ENCODE measurements at places on chromosomes 3 and 15.

DNA sequence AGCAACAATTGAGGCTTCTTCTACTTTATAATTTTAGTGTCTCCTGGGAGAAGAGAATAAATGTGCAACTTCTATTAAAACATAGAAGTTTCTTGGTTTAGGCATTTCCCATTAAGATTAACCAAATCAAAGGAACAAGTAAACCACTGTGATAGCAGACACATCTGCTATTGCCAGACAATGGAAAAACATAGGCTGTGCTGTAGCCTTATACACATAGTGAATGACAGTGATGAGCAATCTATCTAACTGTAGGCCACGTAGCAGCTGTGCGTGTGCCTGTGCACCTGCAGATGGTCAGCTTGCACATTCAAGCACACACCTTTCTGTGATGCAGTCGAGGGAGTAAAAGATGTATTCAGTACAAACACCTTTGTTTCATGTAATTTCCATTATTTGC, 32.7 kb downstream of the GNB4 start:
- peak; percentile 2 for DNase-seq

GRCh38 chr3:126557761-126558160, 971 bp downstream of the C3orf22 start:
- DNase-seq, result no peak

DNA sequence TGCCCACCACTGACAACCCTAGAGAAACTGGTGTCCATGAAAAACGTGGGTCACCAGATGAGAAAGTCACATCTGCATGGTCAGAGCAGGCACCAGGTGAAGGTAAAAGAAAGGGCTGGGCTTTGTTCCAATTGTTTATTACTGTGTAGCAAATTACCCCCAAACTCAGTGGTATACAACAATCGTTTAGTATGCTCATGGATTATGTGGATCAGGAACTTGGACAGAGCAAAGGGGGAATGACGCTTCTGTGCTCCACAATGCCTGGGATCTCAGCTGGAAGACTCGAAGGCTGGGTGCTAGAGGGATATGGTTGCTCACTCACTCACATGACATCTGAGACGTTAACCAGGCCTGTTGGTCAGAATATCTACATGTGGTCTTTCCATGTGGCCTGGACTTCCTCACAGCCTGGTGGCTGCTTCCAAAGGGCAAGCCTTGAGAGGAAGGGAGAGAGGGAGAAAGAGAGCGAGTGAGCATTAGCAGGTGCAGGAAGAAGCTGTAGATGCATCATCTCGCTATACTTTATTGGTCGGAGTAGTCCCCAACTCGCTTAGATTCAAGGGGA, 44.9 kb downstream of the LPP start:
- no peak for DNase-seq

DNA sequence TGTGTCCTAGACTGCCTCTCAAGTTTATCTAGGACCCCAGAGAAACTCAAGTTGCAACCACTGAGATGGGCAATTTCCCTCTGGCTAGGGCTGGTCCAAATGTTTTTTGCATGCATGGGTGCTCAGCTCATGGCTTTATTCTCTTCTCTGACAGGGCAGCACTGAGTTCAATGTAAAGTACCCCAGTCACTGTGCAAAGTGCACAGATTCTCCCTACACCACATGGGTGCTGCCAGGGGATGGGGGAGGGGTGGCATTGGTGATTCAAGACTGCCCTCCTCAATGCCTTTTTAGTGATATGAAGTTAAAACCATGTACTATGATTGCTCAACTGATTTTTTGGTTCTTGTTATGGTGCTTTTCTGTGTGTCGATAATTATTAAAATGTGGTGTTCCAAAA, 14.8 kb upstream of the RAD51 start:
- DNase-seq, result no peak

- no peak for DNase-seq
Measured at GRCh38 chr3:196008929-196009328, 73.0 kb downstream of the TFRC start.

DNA sequence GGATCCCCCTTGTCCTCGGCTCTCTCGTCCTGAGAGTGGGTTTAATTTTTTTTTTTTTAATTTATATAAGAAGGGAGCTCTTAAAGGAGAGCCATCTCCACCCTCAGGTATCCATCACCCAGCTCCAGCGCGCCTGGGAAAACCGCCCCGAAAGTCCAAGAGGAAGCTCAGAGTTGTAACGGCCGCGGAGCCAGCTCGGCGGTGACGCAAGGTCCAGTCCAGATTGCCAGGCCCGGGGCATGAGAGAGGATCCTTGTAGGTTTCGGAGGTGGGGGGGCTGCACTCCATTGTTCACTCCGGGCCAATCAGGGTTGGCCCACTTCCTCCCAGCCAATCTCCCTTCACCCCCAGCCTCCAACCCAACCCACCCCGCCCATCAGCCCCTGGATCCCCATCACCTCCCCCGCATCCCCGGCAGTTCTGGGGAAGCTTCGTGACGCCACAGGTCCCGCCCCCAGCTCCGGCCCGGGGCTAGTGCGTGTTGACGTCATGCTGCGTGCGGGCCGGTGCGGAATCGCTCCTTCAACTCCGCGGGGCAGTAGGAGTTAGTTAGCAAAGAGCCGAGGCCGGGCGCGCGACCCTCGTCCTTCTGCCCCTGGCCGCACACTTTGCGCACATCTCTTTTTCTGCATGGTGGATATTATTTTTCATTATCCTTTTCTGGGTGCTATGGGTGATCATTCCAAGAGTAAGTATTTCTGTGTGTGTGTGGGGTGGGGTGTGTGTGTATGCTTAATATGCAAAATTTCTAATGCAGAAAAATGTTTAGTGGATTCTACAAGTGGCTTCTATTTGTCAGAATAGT, at the start of gene ISL2:
TSS of gene ISL2 (plus strand) at position 520 of the 805 bp plus-strand sequence. CDS start at position 631, 111 bp downstream.
- DNase-seq, result no peak

GRCh38 chr3:172038798-172039435, 461 bp upstream of the FNDC3B start:
- no peak for DNase-seq

DNA sequence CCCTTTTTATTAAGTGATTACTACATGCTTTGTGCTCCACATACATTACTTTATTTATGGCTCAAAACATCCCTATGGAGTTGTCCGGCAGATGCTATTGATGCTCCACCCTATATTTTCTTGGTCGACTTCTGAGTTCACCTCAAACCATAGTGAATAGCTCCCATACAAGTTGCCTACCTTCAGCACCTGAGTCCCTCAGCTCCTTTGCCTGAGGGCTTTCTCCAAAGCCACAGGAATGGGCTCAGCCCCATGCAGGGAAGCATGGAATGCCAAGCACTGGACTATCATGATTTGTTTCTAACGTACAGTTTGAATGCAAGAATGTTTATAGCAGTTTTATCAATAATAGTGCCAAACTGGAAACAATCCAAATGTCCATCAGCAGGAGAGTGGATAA, 124.8 kb upstream of the TNIK start:
- no peak for DNase-seq

DNA sequence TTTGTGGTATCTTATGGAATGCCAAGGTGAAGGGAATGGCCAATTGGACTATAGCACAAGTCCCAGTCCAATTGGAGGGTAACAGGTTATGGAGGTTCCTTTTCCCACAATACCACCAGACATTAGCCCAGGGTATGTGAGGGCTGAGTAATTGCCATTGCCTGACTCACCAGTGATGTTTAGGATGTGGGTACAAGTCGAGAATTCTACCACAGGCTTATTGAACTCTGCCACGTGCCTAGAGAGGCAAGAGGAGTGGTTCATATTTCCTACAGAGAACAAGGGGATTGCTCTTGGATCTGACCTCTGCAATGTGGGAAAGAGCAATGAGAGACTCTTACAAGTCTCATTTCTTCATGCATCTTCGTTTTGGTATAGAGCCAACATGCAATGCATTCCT, 85.0 kb upstream of the XCR1 start:
- no peak for DNase-seq

DNA sequence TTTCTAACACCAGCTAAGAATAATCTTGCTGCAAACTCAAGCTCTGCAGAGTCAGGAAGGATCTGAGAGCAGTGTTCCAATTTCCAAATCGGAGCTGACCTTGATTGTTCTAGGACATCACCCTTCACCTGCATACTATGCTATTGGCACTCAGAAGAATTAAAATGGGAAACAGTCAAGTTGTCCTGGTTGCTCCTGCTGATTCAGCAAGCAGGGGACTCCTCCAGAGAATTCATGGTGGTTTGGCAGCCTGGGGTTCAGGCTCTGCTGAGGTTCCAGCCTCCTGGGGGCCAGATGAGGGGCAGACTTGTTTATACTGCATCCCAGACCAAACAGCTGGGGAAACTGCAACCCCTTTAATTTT, 213.7 kb upstream of the ADAMTS9 start:
- no peak for DNase-seq

DNA sequence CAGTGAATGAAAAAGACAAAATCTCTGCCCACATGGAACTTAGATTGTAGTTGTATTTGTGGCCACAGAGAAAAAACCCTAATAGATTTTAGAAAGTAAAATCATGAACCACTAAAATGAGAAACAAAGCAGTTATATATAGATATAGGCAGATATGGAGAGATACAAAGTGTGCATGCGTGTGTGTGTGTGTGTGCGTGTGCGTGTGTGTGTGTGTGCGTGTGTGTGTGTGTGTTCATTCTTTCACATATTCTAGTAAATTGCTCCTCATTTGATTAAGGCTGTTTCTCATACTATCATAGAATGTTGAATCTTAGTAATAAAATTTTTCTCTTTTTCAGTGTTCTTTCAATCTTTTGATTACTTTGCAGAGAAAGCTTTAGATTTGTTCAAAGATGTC, 118.6 kb downstream of the DNAJB8 start:
- DNase-seq, result no peak

GRCh38 chr15:67267440-67267839, 12.9 kb downstream of the IQCH start:
- DNase-seq, result no peak

DNA sequence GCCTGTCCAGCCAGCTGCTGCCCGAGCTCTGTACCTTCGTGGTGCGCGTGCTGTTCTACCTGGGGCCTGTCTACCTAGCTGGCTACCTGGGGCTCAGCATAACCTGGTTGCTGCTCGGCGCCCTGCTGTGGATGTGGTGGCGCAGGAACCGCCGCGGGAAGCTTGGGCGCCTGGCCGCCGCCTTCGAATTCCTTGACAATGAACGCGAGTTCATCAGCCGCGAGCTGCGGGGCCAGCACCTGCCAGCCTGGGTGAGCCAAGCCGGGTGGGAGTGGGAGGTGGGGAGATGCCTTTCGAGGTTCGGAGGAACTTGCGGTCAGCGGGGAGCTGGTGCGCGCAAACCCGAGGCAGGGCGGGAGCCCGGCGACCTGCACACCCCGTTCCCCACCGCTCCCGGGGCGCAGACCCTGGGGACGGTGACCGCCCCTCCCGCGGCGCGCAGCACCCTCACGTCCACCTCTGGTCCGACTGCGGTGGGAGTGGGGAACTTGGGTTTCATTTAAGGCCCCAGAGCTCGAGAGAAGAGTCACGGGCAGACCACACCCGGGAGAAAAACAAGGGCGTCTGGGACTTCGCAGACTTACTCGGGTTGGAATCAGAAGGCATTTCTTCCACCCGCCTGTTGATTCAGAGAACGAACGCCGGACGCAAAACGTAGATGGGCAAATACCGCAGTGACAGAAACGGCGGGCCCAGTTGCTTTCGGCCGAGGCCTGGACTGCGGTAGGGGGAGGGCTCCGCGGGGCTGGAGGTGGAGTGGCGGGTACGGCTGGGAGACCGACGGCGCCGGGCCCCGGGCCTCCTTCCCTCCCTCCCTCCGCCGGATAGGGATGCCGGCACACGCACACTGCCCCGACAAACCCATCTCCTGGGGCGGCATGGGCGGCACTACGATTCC, 708 bp downstream of the ESYT3 start:
- no peak for DNase-seq

DNA sequence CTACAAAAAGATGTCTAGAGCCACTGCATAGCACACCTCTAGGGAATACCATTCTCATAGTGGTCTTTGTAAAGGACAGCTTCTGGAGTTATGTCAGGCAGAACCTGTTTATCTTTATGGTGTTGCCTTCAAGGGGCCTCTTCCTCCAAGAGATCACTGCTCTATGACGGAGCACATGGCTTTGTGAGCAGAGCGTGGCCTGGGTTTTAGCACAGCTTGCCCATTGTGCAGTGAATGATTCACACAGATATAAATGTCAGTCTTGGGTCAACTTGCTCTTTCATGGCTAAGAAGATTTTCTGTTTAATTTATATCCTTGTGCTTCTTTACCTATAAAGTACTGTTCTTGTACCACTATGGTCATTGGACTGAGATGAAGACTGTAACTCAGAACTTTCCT, 41.5 kb upstream of the RBMS3 start:
- no peak for DNase-seq

DNA sequence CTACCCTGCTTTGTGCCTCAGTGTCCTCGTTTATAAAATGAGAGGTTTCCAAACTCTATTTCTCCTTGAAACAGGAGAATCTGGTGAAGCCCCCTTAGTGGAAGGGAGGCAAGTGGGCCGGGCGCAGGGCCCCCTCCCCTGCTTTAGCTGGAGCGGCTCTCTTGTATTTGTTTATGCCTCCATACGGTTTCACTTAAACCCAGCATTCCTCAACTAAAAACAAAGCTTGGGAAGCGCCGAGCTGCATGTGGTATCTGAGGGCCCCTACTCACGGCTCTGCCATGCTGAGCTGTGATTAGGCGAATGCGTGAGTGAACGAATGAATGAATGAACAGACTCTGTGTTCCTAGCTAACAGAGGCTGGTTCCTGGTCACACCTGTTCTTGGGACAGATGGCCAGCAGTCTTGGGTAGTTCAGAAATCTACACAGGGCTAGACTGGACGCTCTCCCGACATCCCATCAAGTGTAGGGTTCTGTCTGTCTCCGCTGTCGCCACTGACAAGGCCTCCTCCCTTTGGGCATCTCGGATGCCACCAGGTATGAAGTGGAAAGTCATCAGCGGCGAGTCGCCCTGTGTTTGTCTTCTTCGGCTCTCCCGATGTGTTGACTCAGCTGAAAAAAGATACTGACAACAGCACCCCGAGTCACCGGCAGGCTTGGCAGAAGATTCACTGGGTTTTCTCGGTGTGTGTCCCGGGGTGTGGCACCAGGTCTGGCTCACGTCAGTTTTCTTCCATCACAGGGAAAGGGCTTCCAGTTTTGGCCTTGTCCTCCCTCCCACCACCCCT, 42.4 kb upstream of the VPS8 start:
- no peak for DNase-seq

- DNase-seq, result no peak
Measured at GRCh38 chr15:77580996-77581682, 51.6 kb downstream of the LINGO1 start.

GRCh38 chr15:53827355-53827754, 67.9 kb upstream of the WDR72 start:
- DNase-seq, result no peak

GRCh38 chr15:28786521-28786920, 61.9 kb downstream of the GOLGA6L7 start:
- no peak for DNase-seq

DNA sequence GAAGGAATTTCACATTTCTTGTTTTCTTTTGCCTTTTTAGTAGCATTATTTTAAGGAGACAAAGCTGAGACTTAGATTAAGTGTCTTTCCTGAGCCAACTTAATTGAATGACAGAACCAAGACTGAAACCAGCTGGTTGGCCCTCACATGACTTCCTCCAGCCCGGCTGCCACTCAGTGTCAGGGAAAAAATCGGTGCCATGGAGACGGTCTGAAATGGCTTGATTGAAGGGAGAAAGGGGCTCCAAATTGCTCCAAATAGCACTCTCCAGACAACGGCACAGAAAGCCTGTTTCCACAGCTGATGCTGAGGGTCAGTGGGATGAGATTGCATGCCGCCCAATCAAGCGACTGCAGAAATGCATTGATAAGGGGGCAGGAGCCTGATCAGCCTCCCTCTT, 475.2 kb upstream of the IL12A start:
- DNase-seq, result no peak

- DNase-seq, result peak; percentile 4
Measured at GRCh38 chr15:79028411-79028964, 62.1 kb downstream of the RASGRF1 start.

GRCh38 chr15:39013262-39013661, 448.6 kb upstream of the RASGRP1 start:
- no peak for DNase-seq

Measured in SHP77 treated with DMSO at 0.1 percent for 48 hours (cell line).